ENCODE measurements at places on chromosomes 4 and X.

DNA sequence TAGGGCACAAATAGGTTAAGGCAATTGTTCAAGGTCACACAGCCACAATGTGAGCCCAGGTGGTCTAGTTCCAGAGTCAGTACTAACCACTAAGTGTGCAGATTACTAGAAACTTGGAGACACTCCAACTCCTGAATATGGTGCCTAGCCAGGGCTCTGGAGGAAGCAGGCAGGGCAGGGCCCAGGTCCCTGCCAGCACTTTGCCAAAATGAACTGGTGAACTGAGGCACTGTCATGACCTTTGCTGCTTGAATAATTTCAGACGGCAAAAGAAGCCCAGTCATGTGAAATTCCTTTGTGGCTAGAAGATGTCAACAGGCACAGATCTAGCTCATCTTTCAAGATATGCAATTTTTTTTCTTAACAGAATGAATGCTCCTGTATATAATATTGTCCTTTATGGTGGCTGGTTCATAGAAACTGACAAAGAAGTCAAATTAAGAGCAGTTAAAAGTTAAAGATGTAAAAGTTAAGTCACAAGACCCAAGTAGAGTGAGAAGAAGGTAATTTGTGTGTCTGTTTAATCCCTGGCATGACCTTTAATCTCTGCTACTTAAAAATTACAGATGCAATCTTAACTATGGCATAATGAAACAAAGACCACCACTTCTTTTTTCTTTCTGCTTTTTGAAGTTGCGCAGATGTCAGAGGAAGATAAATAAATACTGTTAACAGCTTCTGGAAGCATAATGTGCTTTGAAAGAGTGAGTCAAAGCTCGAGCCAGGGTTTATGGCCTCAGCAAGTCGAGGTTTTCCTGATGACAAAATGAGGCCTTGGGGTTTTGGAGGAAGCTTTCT lies 54.1 kb downstream of the SHROOM3 start:
- DNase-seq, result no peak

- no peak for DNase-seq
Observed at GRCh38 chr4:92050875-92051274, 252.9 kb upstream of the GRID2 start.

DNA sequence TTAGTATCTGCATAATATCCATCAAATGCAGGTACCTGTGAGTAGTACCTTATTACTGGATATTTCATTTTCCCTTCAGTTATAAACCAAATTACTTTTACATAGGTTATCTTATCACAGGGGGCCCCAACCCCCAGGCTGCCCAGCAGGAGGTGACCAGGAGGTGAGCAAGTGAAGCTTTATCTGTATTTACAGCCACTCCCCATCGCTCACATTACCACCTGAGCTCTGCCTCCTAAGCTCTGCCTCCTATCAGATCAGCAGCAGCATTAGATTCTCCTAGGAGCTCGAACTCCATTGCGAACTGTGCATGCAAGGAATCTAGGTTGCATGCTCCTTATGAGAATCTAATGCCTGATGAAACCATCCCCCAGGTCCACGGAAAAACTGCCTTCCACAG lies 6.3 kb downstream of the PRSS12 start:
- DNase-seq, result no peak

GRCh38 chr4:142452161-142452855 lies 393.8 kb downstream of the INPP4B start:
- DNase-seq, result no peak

GRCh38 chrX:21863241-21863640 lies 7.5 kb downstream of the YY2 start:
- no peak for DNase-seq

- no peak for DNase-seq
Observed at GRCh38 chr4:52716364-52717151, 34.7 kb downstream of the ERVMER34-1 start.

DNA sequence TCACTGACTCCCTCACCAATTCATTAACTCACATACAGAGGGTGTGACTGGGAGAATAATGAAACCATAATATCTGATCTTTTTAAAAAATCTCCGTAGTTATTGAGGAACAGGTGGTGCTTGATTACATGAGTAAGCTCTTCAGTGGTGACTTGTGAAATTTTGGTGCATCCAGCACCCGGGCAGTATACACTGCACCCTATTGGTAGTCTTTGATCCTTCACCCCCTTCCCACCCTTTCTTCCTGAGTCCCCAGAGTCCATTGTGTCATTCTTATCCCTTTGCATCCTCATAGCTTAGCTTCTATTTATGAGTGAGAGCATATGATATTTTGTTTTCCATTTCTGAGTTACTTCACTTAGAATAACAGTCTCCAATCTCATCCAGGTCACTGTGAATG lies 1143.8 kb downstream of the PCDH19 start:
- DNase-seq, result no peak

- DNase-seq, result no peak
Observed at GRCh38 chr4:45876235-45876890, 247.5 kb downstream of the GABRG1 start.

GRCh38 chr4:135065366-135065765 lies 863.8 kb upstream of the PABPC4L start:
- no peak for DNase-seq

- DNase-seq, result no peak
Observed at GRCh38 chr4:166875821-166876220, 358.5 kb downstream of the SPOCK3 start.

- DNase-seq, result no peak
Observed at GRCh38 chrX:36908801-36909675, 99.1 kb upstream of the FAM47C start.

- no peak for DNase-seq
Observed at GRCh38 chrX:115912372-115912897, 258.1 kb upstream of the AGTR2 start.

- no peak for DNase-seq
Observed at GRCh38 chr4:48244665-48245064, 25.0 kb downstream of the TEC start.

- no peak for DNase-seq
Observed at GRCh38 chr4:141469392-141469791, 167.0 kb upstream of the IL15 start.

- no peak for DNase-seq
Observed at GRCh38 chr4:89422441-89422990, 114.9 kb upstream of the GPRIN3 start.

- no peak for DNase-seq
Observed at GRCh38 chr4:5615496-5616075, 92.8 kb downstream of the EVC2 start.

- DNase-seq, result no peak
Observed at GRCh38 chrX:53135581-53135980, 41.6 kb downstream of the KANTR start.

DNA sequence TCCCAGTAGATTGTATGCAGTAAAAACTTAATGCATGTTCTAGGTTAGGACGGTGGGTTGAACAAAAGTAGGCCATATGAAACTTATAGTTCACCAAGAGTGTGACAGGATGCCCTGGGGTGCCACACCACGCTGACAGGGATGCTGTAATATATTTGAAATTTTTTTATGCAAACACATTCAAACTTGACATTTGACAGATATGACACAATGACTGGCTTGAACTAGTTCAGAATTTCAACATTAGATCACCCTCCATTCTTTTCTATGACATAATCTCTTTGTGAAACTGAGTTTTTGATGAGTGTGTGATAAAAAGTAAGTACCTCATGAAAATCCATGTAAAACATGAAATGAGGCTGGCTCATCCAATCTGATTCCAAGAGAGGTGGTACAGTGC lies 198.4 kb downstream of the PALLD start:
- no peak for DNase-seq

DNA sequence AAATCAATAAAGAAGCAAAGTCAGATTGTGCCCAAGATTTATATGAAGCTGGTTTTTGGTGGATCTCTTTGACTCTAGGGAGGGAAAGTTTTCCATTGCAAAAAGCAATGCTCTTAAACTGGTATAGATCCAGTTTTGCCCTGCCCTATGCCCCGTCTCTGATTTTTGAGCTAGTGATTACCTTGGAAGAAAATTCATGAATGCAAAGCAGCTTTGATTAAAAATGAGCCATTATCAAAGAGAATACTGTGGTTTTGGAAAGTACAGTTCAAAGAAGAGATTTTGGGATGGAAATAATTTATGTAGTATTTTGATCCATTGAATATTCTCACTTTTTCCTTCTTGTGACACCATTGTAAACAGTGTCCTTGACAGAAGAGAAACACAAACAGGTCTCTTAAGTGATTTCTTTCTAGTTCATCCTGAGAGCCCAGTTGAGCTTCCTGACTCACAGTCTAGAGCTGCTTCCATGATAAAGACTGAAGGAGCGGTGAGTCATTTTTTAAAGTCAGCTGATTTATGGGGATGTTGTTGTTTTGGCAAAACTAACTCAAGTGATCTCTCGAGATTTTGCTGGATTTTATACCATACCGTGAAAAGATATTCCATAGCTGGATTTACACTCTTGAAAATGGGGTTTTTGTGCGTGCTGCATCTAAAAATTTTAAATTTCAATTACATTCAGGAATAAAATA lies 76.7 kb downstream of the AFF1 start:
- peak; percentile 39 for DNase-seq

DNA sequence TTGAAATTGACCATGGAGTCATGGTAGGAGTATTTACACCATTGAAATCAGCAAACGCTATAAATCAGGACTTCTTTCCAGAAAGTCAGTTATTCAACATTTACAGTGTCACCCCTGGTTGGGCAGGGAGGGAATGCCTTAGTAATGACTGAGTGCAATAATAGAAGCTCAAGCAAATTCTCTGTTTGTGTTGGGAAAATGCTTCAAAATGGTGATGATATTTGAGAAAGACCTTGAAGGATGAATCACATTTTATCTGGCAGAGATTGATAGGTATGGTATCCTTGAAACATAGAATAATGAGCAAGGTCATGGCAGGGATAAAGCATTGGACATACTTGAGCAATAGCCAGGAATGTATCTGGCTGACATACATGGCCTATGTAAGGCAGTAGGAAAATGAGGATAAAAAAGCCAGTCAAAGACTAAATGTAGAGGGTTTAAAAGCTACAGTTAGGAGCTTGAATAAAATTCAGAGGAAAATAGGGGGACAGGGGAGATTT lies 248.7 kb downstream of the FMR1NB start:
- no peak for DNase-seq

DNA sequence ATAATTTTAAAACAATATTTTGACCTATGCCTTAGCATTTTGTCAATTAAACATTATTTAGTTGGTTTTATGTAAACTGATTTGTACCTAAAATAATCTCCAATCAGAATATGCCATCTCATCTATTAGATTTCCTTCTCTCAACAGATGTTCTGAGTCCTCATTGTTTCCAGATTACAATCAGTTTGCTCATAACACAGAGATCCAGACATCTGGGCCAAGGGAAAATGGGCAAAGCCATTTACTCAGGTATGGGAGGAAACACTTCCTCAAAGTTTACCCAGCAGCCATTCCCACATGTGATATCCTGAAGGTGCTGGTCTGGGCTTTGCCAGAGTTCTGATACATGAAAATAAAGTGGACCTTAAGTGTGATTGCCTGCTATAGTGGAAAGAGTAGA lies 217.9 kb upstream of the GPC4 start:
- DNase-seq, result no peak

DNA sequence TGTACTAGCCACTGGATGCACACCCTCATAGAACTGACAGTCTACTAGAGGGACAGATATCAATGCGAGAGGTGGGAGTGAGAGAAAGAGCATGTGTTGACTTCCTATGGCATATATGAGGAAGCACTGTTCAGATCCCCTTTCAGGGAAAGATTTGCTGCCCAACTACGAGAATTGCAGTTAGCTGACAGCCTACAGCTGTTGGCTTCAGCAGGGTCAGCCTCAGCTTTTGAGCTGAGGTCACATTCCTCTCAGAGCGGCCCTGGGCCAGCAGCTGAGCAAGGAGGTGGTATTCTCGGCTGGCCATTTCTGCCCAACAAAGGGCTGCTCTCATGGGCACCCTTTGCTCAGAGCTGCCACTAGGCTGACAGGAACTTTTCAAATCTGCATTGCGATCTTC lies 580.2 kb downstream of the MID1IP1 start:
- DNase-seq, result no peak

- no peak for DNase-seq
Observed at GRCh38 chr4:184596617-184597185, 52.5 kb downstream of the CASP3 start.

DNA sequence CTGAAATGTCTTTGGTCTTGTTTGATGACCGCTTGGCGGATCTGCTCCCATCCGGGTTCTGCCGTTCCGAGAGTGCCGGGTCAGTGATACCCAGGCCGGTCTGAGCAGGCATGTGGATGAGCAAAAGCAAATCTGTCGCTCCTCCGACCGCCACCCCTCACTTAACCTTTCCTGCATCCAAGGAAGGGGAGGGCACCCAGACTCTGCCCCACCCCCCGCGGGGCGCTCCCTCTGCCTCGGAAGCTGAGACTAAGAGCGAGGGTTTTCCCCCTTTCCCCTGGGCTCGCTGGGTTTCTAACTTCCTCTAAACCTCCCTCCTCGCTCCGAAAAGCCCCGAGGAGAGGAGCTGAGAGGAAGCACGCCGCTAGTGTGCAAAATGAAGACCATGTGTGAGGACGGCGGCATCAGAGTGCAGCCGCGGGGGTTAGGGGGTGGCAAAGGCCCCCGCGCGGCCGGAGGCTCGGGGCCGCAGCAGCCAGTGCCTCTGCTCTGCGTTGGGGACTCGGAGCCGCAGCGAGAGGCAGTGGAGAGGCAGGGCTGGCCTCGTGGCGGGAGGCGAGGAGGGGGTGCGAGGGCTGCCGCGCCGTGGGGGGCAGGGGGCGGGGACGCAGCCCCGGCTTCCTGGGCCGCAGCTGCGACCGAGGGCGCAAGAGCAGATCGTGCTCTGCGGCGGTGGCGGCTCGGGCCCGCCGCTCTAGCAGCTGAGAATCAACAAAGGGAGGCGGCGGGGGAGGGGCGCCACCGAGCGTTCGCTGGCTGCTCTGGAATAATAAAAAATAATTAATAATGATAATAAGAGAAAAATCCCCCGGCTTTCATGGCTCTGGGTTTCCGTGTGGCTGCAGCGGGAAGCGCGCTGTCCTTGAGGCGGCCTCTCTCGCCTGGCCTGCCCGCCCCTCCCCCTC lies 55.8 kb upstream of the BCOR start:
- DNase-seq, result no peak

DNA sequence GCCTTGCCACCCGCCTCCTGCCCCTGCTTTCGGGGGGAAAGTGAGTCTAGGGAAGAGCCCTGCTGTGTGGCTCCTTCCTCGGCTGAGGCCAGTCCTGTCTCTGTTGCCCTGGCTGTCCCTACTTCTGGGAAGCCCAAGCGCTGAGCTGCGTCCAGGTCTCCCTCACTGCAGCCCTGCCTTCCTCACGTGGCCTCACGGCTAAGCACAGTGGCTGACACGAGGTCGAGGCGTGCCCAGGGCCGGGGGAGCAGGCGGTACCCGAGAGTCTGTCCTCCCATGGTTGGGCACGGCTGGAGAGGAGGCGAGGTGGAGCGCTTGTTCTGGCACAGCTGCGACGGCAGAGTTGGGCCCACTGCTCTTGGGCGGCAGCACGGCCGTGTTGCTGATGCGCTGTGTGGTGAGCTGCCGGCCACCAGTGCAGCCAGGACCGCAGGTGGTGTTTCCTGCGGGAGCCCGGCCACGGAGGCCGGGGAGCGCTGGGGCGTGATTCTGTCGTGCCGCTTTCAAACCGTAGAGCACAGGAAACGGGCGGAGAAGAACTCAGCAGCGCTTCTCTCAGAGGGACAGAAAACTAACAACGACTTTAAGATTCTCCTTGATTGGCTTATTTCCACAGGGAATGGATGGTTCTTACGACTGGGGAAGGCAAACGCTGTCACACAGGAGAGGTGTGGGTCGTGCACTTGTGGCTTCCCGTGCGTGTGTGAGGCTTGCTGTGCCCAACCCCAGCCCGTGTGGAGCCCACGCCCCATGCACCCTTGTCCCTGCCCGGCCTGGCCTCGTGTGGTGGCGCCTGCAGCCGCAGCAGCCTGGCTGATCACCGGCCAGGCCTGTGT lies 21.3 kb downstream of the MAEA start:
- DNase-seq, result no peak

- DNase-seq, result no peak
Observed at GRCh38 chrX:139967750-139968149, 2.4 kb upstream of the CXorf66 start.
